ENCODE measurements at places on chromosomes 12 and 14. TPM values are rescaled to one million over a fixed set of nuclear protein-coding genes. Genes with fewer than 3 reads are reported as not detected.

- H3K4me3 ChIP-seq = no peak overlapping the region
- H3K4me1 ChIP-seq = peaks cover 7% of the 10 kb centered on the region
- DNase-seq = no peak
- peaks cover 22% of the 10 kb centered on the region for H3K27me3 ChIP-seq
- no peaks in the 10 kb centered on the region for H3K36me3 ChIP-seq
These were observed 9.8 kb upstream of the RARG start for GRCh38 chr12:53241623-53242412.

DNA sequence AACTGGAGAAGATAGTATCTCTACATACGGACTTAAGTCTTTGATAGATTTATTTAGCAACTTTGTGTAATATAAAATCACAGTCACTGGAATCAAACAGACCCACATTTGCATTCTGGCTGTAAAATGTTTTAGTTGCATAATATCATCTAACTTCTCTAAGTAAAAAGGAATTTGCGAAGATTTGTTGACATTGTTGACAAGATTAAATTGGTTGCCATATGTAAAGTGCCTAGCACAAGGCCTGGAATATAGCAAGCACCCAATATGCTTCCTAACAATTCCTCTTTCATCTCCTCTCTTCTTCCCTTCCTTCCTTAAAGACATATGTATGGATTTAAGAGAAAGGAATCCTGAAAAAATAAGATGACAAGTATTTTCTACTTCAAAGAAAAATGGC is 295.4 kb upstream of the PPFIA2 start:
- no peak for DNase-seq
- no peaks in the 10 kb centered on the region for H3K4me1 ChIP-seq
- no peak overlapping the region for H3K27ac ChIP-seq

- no peak overlapping the region for H3K27ac ChIP-seq
- no peaks in the 10 kb centered on the region for H3K4me1 ChIP-seq
- no peak for DNase-seq
- H3K36me3 ChIP-seq = peaks cover 2% of the 10 kb centered on the region
- peaks cover 8% of the 10 kb centered on the region for H3K27me3 ChIP-seq
- no peak overlapping the region for H3K4me3 ChIP-seq
These were observed 58.0 kb upstream of the GSC start for GRCh38 chr14:94827711-94828447.

- H3K27ac ChIP-seq = peak overlapping the region; percentile 18
- H3K4me3 ChIP-seq = no peak overlapping the region
- H3K27me3 ChIP-seq = no peaks in the 10 kb centered on the region
These were observed 11.8 kb downstream of the COPS7A start for GRCh38 chr12:6735448-6736191.

- no peak overlapping the region for H3K27ac ChIP-seq
- no peaks in the 10 kb centered on the region for H3K4me1 ChIP-seq
- no peak for DNase-seq
- H3K4me3 ChIP-seq = no peak overlapping the region
These were observed 60.8 kb upstream of the CCDC196 start for GRCh38 chr14:66425402-66425801.

AQP6 gene
- not detected for total RNA-seq

DNA sequence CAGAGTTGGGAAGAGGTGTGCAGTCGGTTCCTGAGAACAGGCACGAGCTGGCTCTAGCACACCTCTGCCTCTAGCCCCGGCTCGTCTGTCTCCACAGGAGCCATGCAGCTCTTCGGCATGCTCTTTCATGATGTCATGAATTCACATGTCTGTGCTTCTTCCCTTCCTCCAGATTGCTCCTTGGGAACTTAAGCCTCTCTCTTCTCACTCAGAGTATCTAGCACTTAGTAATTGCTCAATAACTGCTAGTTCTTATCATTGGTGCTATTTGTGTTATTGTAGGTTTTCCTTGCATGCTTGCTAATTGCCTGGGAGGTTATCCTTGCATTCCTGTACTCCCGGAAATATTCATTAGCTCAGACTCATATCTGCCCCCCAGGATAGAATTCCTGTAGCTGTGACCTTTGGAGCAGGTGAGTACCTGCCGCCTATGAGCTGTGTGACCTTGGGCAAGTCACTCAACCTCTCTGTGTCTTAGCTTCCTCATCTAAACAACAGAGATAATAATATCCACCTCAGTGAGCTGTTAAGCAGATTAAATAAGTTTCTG is 19.5 kb downstream of the FAM181A start:
- H3K4me1 ChIP-seq = peaks cover 22% of the 10 kb centered on the region
- no peak for DNase-seq
- H3K36me3 ChIP-seq = peaks cover 13% of the 10 kb centered on the region

DNA sequence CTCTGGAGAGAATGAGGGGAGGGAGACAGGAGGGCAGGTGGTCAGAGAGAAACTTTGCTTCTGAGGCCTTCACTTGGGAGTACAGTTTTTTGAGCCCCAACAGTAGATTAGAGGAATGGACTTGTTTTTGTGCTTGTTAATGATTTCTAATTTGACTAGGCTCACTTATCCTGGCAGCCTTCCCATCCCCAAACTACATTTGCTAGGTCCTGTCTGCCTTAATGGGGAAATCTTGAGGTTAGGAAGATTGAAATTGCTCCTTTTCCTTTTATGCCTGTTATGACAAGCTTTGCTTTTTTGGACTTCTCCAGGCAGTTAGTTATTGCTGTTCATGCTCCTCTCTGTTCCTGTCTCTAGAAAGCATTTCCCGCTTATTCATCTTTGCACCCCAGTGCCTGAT is 37.7 kb downstream of the SYNE2 start:
- no peak overlapping the region for H3K27ac ChIP-seq
- peaks cover 7% of the 10 kb centered on the region for H3K4me1 ChIP-seq
- no peaks in the 10 kb centered on the region for H3K27me3 ChIP-seq
- no peaks in the 10 kb centered on the region for H3K36me3 ChIP-seq
- DNase-seq = no peak

- H3K4me3 ChIP-seq = no peak overlapping the region
- H3K27ac ChIP-seq = no peak overlapping the region
- DNase-seq = no peak
- H3K4me1 ChIP-seq = no peaks in the 10 kb centered on the region
- peaks cover 18% of the 10 kb centered on the region for H3K27me3 ChIP-seq
- H3K36me3 ChIP-seq = no peaks in the 10 kb centered on the region
These were observed 21.5 kb downstream of the FZD10 start for GRCh38 chr12:130183585-130184370.

GRCh38 chr14:69749956-69750355 is 17.0 kb upstream of the SRSF5 start:
- H3K27me3 ChIP-seq = no peaks in the 10 kb centered on the region
- H3K27ac ChIP-seq = no peak overlapping the region
- peaks cover 16% of the 10 kb centered on the region for H3K4me1 ChIP-seq
- H3K36me3 ChIP-seq = no peaks in the 10 kb centered on the region

GRCh38 chr14:104142946-104143470 is 4.6 kb downstream of the KIF26A start:
- H3K27me3 ChIP-seq = peaks cover 12% of the 10 kb centered on the region
- no peaks in the 10 kb centered on the region for H3K4me1 ChIP-seq

DNA sequence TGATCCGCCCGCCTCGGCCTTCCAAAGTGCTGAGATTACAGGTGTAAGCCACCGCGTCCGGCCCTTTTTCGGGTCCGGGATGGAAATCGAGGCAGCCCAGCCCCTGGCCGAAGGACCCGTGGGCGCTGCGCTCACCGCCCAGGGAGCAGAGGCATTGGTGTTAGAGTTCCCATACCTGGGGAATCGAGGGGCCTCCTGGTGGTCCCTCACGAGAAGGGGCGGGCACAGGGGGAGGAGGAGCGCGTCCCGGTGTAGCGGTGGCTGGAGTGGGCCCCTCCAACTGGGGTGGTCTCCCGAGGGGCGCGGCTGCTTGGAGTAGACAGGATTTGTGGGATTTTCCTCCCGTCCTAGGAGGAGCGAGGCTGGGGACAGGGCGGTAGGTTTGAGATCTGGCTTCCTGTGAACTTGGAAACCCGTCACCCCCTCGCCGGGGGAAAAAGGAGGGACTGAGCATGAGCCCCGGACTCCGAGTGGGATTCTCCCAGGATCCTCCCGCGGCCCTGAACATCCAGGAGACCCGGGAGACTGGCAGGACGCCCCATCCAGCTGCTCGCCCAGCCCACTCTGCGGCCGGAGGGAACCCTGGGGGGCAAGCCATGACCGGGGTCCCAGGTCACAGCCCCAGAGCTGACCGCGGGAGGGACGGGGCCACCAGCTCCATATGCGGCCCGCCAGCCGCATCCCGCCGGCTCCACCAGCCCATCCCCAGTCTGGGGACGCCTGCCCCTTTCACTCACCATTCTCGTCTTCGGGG is 70.9 kb downstream of the ASCL4 start:
- no peaks in the 10 kb centered on the region for H3K36me3 ChIP-seq
- H3K27ac ChIP-seq = no peak overlapping the region
- peaks cover 55% of the 10 kb centered on the region for H3K27me3 ChIP-seq
- H3K4me3 ChIP-seq = no peak overlapping the region
- H3K4me1 ChIP-seq = peaks cover 7% of the 10 kb centered on the region
- DNase-seq = no peak

GRCh38 chr14:94043111-94043755 is 17.1 kb downstream of the OTUB2 start:
- H3K27me3 ChIP-seq = no peaks in the 10 kb centered on the region
- H3K36me3 ChIP-seq = peaks cover 3% of the 10 kb centered on the region
- H3K4me1 ChIP-seq = no peaks in the 10 kb centered on the region
- no peak for DNase-seq

GPR135 gene
- 0.74 TPM for total RNA-seq

Data from activated T-cell treated with anti-CD3 and anti-CD28 coated beads, Interleukin-2, amount 50 U/mL, for 72 hours (primary cell).